ENCODE measurements at places on chromosomes 12 and 14.

GRCh38 chr12:105167346-105167745 is 59.8 kb downstream of the WASHC4 start:
- DNase-seq = peak; percentile 2

DNA sequence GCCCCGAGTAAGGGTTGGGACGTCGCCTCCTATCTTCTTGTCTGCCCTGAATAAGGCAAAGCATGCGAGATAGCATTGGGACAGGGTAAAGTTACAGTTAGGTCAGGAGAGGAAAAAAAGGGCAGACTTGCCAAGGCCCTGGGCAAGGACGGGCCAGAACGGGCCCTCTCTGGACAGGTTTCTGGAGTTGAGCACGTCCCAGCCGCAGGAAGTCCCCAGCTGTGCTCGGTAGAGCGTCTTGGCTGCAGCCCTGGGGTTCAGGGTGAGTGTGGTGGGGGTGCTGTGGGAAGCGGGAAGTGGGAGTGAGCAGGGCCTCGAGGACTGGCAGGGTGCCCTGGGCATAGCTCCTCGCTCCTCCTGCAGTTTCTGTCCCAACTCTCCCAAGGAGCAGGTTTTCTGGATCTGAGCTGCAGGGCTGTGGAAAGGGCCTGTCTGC is 5.4 kb downstream of the RPS6KL1 start:
- DNase-seq = peak; percentile 14

DNA sequence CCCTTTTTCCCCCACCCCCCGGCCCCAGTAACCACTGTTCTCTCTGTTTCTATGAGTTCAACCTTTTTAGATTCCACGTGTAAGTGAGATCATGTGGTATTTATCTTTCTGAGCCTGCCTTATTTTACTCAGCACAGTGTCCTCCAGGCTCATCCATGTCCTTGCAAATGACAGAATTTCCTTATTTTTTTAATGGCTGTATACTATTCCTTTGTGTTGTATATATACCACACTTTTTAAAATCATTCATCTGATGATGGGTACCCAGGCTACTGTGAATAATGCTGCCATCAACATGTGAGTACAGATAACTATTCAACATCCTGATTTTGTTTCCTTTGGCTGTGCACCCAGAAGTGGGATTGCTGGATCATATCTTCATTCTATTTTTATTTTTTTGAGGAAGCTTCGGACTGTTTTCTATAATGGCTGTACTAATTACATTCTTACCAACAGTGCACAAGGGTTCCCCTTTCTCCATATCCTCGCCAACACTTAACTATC is 54.7 kb downstream of the DDX51 start:
- no peak for DNase-seq

GRCh38 chr12:39692258-39692853 is 72.8 kb upstream of the ABCD2 start:
- no peak for DNase-seq

- peak; percentile 63 for DNase-seq
These were observed 8.9 kb downstream of the APAF1 start for GRCh38 chr12:98653866-98654493.

- no peak for DNase-seq
These were observed 44.7 kb downstream of the PTPN11 start for GRCh38 chr12:112463478-112463877.

- no peak for DNase-seq
These were observed 30.2 kb upstream of the FGD4 start for GRCh38 chr12:32369202-32369601.

DNA sequence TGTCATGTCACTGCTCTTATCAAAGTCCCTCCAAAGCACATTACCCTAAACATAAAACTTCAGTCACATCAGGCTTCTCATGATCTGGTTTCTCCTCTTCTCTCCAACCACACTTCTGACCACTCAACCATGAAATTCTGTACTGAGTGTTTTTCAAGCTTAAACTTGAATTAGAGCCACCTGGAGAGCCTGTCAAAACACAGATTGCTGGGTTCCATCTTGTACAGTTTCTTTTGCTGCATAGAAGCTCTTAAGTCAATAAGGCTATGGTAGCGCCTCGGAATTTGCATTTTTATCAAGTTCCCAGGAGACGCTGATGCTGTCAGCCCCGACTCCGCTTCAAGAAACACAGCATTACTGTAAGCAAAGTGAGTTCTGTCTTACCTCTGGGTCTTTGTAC is 16.4 kb upstream of the SRRM4 start:
- DNase-seq = no peak

DNA sequence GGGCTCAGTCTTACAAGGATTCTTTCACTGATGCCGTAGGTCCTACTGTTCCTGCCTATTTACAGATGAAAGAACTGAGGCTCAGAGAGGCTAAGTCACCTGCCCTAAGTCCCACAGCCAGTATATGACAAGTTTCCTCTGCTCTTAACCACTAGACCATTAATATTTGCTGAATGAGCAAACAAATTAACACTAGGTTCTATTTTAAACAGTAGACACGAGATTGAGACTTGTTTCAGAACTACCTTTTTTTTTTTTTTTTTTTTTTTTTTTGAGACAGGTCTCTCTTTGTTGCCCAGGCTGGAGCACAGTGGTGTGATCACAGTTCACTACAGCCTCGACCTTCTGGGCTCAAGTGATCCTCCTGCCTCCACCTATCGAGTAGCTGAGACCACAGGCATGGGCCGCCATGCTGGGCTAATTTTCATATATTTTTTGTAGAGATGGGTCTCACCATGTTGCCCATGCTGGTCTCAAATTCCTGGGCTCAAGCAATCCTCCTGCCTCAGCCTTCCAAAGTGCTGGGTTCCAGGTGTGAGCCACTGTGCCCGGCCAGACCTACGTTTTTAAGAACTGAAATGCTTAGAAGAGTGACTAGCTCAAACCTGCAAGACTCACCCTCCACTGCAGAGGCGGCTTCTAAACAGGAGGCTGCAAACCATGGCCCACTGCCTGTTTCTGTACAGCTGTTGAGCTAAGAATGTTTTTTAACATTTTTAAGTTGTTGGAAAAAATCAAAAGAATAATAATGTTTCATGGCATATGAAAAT is 12.9 kb downstream of the SYNE3 start:
- DNase-seq = no peak

DNA sequence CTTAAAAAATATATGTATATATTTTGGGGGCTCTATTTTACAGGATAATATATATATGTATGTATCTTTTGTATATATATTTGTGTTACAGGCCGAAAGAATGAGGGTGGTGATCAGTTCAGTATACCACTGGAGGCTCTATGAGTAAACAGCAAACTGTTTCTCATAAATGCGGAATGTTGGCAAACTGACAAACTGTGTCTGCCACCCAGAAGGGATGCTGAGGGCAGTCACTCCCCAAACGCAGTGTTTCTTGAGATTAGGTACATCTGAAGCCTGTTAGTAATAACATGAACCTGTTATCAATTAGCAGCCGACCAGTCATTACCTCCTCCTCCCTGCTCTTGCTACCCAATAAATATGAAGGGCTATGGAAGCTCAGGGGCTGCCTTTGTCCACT is 20.8 kb downstream of the TNFAIP2 start:
- peak; percentile 76 for DNase-seq

- DNase-seq = no peak
These were observed 73.6 kb downstream of the HECTD4 start for GRCh38 chr12:112308652-112309051.

DNA sequence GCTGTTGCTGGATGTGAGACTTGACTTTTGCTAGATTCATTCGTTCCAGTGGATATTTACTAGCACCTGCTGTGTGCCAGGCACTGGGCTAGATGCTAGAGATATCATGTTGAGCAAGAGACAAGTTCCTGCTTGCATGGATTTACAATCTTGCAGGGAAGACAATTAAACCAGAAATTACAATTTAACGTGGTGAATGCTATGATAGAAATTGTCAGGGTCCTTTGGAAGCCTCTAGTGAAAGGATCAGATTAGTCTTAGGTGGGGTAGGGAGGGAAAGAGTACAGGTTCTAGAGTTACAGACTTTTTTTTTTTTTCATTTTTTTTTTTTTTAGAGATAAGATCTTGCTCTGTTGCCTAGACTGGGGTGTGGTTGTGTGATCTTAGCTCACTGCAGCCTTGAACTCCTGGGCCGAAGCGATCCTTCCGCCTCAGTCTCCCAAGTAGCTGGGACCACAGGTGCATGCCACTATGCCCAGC is 36.7 kb downstream of the SPATS2 start:
- no peak for DNase-seq

DNA sequence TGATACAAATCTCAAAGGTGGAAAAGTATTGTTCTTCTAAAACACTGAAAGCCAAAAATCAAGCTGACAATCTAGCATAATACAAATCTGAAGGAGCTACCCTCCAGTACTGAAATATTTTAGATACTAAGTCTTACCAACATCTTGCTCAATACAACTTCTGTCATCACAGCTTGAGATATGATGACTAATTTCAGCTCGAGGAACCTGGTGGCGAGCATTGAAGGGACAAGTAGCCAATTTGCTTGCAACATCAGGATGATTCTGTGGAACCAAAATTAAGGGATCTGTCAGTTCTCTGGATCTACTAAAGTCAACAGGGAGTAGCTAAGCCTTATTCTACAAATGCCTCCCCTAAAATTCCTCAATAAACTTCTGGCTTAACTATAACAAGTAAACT is 10.4 kb downstream of the GTSF1 start:
- DNase-seq = peak; percentile 72

- peak; percentile 82 for DNase-seq
These were observed 122.3 kb upstream of the RFLNA start for GRCh38 chr12:124172636-124173035.

DNA sequence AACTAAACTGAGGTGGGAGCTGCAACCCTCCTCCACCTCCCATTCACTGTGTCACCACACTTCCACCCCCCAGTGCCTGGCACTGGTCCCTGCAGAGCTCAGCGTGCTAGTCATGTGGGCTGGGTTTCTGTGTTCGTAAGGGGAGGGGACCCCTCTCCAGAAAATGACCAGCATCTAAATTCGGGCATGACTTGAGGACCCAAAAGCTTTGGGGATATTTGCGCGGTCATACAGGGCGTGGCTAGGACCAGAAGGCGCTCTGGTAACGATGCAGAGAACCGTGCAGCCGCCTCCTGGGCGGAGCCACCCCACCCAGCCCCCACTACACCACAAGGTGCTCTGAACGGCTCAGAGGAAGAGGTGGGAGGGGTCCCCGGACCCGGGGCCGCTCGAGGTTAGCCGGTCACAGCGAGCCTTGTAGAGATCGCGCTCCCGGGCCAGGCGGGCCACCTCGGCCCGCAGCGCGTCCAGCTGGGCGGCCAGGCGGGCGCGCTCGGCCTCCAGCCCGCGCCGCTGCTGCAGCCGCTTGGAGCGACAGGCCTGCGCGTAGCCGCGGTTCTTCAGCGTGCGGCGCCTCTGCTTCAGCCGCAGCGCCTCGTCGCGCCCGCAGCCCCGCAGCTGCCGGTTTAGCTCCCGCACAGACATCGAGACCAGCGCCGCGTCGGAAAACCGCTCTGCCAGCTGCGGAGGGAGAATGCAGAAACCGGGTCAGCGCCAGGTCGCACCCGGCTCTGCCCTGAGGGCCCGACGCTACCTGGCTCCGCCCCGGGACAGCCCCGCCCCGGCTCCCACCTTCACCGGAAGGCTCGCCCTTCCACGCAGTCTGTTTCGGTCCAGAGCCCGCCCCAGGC is 9.8 kb downstream of the CPNE6 start:
- DNase-seq = no peak

DNA sequence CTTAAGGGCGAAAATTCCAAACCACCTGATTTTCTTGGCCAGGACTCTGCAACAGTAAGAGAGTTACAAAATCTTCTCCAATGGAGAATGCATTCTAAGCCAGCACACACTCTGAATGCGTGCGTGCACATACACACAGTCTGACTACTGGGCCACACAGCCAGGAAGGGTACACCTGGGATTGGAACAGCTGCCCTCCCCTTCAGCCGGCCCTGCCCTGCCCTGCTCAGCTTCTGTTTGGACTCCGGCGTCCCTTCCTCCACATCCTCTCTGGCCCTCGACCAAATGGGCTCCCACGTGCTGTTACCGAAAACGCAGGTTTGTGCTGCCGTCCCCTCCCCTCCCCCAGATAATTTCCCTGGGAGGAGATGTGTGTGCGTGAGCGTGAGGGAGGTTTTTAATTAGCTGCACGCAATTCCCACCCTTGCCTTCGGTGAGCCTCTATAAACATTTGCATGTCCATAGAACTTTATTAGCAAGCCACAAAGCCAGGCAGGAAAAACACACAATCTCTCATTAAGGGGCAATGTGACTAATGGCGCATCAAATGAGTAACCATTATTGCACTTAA is 43.0 kb downstream of the CCNK start:
- no peak for DNase-seq

DNA sequence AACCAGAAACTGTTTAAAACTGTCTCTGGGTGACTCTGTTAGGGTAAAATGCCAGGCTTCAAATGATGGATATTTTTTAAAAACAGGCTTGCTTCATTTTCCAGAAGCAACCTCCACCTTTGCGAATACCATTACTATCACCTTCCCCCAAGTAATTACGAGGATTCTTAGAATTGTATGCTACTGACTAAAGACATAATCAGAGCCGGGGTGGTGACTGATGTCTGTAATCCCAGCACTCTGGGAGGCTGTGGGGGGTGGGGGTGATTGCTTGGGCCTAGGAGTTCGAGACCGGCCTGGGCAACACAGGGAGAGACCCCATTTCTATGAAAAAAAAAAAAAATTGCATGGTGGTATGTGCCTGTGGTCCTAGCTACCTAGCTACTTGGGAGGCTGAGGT is 38.3 kb downstream of the FGD6 start:
- no peak for DNase-seq

DNA sequence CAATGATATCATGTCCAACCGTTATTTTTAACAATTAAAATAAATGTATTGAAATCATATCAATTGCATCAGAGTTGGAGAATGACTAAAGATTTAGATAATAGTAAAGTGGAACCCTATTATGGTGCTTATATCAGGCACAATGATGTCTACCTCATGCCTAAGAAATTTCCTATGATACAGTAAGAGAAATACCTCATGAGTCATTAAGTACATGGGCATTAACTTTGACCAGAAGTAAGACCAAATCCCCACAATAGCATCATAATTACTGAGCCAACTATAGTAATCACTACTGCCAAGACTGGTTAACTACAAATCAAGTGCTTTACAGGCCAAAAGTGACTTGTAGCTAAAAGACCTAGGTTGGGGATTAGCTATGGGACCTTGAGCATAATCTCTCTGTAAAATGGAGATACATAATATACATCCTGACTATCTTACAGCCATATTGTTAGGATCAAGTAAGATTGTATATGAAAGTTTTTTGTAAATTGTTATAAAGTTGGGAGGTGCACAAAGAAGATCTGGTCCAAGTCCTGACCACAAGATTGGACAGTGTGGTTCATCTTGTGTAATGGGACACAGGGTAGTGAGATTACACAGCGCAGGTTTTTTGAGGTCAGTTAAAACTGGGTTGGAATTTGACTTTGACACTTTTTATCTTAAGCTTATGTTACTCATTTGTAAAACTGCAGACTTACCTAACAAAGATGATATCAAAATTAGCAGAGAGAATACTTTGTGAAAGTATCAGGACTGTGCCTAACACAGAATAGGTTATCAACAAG is 60.5 kb downstream of the ERGIC2 start:
- peak; percentile 77 for DNase-seq

- peak; percentile 4 for DNase-seq
These were observed 578 bp downstream of the ADAMTS20 start for GRCh38 chr12:43551279-43551970.

- DNase-seq = no peak
These were observed 15.2 kb upstream of the WNT5B start for GRCh38 chr12:1613860-1614259.

Measured in fibroblast of skin of scalp (primary cell).